ENCODE measurements at places on chromosomes 4 and X.
A peak's percentile ranks its signal among the peaks of the same experiment; 100 is the strongest.

DNA sequence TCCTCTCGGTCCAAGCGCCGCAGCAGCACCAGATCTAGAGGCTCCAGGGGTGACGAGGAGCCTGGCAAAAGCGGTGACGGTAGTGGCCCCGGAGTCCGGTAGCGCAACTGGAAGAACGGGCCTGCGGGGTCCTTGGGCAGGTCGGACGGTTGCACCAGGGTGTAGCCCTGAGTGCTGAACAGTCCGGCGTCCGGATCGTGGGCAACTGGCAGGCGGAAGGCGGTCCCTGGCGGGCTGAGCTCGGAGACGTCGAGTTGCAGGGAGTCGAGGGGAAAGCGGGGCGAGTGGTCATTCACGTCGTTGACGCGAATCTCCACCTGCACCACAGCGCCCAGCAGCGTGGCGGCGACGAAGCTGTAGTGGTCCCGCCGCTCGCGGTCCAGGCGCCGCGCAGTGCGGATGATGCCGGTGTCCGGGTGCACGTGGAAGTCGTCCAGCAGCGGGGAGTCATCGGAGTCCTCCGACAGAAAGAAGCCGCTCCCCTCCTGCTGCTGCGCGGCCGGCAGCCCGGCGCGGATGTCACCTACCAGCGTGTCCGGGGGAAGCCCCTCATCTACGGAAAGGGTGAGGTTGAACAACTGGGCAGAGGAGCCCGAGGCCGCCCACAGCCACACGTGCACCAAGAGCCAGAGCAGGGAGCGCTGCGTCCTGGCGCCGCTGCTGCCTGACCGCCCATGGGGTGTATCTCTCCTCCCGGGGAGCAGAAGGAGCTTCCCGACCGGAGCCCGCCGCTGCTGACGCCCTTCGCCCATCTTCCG is 837 bp downstream of the DCHS2 start:
- DNase-seq, result no peak

GRCh38 chrX:154441984-154442707 is 1.8 kb upstream of the FAM50A start:
- no peak for DNase-seq

- DNase-seq, result no peak
Observed at GRCh38 chr4:174373821-174374220, 90.1 kb downstream of the CEP44 start.

DNA sequence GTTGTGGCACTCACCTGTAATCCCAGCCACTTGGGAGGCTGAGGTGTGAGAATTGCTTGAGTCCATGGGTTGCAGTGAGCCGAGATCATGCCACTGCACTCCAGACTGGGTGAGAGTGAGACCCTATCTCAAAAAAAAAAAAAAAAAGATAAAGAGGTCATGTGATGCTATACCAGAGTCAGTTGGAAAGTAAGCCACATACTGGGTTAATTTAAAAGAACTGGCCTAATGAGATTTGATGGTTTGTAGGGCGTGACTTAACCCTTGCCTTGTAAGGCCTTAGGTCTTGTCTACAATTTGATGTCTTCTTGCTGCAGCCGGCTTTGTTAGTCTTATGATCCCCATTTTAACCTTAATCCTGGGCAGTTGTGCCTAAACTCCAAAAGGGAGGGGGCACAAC is 5.2 kb downstream of the MGST2 start:
- DNase-seq, result no peak

- DNase-seq, result peak; percentile 60
Observed at GRCh38 chr4:7938609-7939376, 868 bp downstream of the AFAP1 start.

DNA sequence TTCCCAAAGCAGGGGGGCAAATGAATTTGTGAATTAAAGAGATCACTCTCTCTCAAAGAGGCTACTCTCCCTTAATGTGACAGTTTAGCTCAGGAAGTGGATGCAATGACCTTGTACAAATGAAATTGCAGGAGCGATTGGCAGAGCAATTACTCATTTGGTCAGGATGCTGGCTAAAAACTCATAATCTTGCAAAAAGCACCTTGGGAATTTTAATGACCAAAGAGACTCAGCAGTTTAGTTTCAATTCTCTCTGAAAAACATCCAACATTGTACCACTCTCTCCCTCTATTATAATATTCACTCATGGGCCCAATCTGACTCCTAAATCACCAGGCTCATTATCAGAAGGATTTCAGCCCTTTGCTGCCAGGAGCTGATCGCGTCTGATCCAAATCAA is 26.1 kb downstream of the PDGFC start:
- DNase-seq, result no peak

- no peak for DNase-seq
Observed at GRCh38 chr4:152577708-152578396, 42.0 kb upstream of the FBXW7 start.

GRCh38 chrX:72409993-72410392 is 104.3 kb upstream of the CITED1 start:
- no peak for DNase-seq

DNA sequence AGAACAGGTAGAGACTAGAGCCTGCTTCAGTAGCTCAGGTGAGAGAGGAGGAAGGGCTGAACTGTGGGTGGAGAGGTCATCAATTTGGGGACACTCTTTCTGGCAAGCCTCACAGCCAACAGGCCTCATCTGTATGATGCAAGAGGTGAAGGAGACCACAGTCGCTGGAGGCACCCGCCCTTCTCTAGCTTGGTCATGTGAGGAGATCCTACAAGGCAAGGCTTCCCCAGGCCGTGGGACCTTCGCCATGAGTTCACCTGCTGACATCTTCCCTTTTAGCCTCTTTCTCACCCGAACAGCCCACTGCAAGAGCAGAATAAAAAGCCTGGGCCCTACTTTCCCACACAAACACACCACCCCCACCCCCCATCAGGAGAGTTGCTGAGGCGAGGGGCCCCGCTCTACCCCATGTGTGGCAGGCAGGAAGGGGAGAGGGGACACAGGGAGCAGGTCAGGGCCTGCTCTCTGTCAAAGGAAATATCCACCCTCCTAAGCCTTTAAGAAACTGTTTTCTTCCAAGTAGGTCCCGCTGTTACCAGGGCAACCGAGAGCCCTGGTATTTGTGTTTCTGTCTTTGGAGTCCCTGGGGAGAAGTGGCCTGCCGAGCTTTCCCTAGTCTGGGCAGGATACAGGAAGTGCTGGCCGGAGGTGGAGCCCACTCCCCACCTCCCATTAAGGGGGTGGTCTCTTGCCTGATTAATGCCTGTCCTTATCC is 8.1 kb downstream of the RTL5 start:
- DNase-seq, result peak; percentile 88

- peak; percentile 21 for DNase-seq
Observed at GRCh38 chr4:186104114-186104889, at the start of gene FAM149A. Gene FAM149A, plus strand, starts transcription at chr4:186104704.

DNA sequence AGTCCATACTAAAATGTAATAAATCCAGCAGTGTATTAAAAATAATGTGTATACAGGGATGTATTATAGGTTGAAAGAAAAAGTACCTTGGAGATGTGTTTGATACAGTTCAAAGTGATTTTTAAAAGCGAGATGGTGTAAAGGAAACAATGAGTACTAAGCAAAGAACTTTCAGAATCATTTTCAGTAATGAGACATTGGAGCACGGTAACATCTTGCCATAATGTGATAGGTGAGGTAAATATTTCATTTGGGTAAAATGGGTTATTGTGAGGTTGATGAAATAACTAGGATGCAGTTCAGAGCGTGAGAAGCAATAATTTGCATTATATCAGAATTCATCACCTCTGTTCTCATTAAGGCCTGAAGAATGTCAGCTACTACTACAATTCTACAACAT is 25.9 kb downstream of the EIF2S3 start:
- no peak for DNase-seq

DNA sequence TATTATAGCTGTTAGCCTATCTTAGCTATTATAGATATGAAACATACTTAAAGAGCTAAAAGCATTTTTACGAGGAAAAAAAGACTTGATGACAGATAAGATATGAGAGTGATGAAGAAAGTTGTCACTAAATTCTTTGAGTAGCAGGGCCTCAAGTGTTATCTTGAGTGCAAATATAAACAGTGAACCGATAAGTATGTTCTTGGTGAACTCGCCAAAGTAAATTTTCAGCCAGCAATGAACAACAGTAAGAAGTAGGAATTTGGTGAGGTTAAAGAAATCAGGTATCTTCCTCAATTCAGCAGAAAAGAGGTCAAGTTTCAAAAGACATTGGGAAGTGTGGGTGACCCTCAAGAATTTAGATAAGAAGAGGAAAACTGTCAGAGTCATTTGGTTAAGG is 471.8 kb upstream of the FTHL17 start:
- no peak for DNase-seq

DNA sequence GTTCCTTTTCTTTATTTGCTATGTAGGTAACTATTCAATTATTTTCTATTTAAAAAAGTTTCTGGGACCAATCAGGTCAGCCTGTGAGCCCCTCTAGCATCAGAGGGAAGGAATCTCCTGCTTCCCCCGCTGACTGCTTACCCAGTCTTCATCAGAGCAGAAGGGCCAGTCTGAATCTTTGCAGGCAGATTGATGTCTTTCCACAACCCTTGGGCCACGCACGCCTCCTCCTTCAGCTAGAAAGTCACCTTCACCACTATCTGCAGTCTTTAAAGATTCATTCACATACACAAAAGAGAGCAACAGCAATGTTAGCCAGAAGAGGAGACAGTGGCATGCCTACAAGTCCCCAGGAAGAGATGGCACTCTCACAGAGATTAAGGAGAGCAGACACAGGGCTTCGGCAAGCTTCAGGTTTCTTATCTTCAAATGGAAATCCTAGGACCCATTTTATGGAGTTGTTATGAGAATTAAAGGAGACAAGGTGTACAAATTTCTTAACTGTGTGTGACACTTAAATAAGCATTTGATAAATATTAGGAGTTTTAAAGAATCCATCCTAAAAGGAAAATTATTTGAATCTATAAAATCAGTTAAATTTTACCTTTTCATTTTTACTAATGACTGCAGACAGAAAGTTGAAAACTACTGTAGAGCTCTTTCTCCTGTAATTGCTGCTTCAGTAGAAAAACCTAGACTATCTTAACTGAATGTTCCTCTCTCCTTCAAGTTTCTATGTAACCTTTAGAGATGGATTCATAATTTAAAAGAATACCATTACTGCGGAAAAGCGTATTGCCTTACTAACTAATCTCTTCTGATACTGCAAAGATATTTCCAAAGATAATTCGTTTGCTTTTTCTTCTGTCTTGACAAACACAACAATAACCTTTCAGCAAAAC is 995 bp downstream of the FGA start:
- no peak for DNase-seq
